ENCODE measurements at places on chromosomes 4 and X.

GRCh38 chr4:66331761-66332160 lies 661.5 kb upstream of the EPHA5 start:
- DNase-seq: no peak

DNA sequence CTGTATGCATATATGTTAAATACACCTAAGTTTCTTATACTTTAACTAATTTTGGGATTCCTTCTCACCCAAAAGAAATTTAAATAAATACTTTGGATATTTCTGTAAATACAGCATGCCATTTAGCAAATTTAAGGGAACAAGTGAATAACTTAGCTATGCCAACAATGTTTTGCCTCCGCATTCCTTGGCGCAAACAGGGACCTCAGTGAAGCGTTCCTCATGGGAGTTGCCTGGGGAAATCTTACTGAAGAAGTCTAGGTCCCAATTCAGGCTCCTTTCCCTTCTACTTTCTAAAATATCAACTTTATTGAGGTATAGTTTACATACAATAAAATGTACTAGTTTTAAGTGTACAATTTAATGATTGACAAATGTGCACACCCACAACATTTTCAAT lies 25.0 kb downstream of the COL4A5 start:
- no peak for DNase-seq

DNA sequence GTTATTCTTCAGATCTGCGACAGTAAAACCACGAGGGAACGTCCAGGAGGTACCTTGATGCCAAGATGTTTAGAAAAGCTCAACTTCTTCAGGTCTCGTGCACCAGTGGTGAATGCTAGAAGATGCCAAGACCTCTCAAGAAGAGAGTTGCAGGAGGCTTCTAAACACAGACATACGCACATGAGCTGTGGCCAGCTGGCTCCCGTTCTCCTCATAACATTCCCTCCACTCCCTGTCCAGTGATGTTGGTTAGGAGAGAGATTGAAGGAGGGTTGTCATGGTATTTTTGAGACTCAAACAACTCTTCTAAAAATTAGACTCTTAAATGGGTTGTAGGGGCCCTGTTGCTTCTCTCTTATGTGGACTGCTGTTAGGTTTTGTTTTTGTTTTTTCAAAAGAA lies 184.3 kb downstream of the QDPR start:
- DNase-seq: no peak

- no peak for DNase-seq
Observed at GRCh38 chr4:82247171-82247570, 126.6 kb downstream of the HNRNPD start.

DNA sequence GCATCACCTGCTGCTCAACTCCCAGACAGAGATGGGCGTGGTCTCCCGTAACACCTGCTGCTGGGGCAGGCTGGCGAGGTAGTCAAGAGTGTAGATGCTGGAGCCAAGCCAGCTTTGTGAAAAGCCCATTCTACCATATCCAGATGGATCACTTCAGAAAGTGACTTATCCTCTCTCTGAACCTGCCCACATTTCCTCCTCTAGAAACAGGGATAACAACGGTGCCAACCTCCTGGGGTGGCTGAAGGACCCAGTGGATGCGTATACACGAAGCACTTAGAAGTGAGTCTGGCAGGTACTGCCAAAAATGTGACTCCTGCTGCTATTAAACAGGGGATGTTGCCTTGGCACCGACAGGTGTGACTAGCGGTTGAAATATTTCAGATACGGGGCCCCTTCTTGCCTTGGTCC lies 95.8 kb downstream of the SORBS2 start:
- no peak for DNase-seq

DNA sequence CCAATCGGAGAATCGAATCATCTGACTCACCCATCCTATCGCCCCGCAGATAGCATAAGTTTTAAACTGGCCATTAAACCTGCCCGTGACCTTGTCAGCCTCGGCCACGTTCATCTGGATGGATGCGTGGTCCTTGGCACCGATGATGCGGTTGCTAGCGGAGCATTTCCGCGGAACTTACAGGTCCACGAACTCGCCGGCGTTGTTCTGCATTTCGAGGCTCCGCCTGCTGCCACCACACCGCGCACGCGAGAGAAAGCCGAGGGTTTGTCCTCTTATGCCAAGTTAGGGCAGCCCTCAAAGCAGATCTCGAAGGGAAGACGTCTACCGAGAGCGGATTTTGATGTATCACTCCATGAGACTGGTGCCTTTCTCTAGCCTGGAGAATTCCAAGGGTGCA lies 30.1 kb upstream of the TAPT1 start:
- no peak for DNase-seq

GRCh38 chrX:47644557-47645091 lies 5.7 kb downstream of the ELK1 start:
- no peak for DNase-seq

DNA sequence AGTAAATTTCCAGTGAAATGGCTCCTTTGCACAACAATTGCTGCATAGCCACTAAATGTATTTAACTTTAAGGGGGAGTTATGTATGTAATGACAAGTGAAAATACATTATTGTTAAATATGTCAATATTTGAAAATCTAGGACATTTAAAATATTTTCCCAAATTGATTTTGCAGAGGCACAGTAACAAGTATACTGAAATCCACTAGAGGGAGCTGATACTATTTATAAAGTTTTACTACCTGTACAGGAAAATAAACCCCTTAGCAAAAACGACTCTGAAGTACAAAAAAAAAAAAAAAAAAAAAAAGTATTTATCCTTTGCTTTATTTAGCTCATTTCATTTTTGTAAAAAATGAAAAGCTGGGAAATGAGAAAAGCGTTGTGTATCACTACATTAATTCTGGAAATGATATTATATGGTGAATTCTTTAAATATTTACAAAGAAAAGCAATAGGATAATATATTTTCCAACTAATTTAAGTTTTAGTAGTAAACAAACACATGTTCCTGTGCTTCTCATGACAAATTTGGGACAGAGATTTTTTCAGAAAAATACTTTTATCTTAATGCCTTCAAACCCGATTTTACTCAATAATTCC lies 727.7 kb downstream of the DMD start:
- DNase-seq: no peak

- DNase-seq: no peak
Observed at GRCh38 chr4:41178372-41179370, 35.7 kb downstream of the APBB2 start.

GRCh38 chrX:45771114-45771513 lies 570.4 kb upstream of the DIPK2B start:
- no peak for DNase-seq

DNA sequence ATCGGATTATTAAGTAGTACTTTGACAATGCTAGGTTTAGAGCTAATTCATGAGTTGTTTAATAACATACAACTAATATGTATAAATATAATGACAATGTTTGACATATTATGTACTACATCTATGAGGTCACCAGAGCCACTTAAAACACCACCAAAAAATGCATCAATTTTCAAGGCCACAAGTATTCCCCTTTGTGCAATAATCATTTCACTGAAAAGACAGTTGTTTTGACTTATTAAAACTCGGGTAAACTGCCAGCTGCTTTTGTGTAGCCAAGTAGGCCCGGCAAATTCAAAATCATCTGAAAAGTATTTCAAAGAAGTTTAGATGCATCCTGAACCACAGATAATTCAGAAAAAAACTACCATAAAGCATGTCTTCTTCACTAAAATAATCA lies 48.7 kb downstream of the CLOCK start:
- DNase-seq: no peak

DNA sequence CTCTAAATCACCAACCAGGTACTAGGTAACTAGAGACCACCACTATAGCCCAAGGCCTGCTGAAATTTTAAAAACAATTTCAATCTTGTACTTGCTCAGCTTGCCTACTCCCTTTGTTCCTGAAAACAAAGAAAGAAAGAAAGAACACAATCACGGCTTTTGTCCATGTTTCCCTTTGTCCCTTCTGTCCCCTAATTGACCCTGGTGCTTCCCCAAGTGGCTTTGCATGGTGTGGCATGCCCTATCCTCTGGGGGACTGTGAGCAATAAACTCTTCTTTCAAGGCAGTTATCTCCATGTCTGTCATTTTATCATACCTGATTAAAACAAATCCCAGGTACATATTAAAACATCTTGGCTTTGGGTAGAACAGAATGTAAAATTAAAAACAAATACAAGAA lies 94.8 kb downstream of the ARSJ start:
- DNase-seq: no peak

DNA sequence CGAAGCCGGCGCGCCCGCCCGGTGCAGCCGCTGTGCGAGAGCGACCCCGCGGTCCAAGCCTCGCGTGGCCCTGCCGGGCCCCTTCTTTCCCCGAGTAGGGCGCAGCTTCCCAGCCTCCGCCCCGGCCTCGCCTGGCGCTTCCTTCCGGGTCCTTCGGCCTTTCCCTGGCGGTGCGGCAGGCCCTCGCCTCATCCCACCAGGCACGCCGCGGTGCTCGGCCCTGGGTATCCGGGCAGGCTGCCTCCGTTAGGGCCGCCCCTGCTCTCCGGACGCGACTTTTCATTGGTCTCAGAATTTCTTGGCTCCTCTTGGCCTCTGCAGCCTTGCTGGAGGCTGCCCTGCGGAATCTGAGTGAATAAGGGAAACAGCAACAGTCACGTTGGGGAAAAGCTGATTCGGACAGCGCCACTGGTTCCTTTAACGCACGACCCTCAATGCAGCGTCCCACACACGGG lies 429 bp downstream of the UVSSA start:
- peak; percentile 92 for DNase-seq

DNA sequence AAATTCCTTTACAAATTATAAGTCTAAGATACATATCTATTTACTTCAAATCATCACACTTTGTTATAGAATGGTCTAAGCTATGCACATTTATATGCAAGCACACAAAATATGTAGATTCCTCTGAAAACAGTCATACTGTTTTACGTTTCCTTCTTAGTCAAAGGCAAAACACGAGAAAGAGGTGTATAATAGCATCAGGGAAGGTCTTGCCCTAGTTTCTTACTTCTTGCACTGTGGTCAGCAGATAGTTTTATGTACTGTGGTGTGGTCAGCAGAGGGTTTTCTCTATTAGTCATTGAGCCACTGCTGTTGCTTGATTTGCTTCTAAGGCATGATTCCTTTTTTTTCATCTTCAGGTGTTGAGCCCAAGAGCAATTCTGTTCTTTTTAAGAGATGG lies 117.7 kb downstream of the ADAM29 start:
- DNase-seq: no peak

DNA sequence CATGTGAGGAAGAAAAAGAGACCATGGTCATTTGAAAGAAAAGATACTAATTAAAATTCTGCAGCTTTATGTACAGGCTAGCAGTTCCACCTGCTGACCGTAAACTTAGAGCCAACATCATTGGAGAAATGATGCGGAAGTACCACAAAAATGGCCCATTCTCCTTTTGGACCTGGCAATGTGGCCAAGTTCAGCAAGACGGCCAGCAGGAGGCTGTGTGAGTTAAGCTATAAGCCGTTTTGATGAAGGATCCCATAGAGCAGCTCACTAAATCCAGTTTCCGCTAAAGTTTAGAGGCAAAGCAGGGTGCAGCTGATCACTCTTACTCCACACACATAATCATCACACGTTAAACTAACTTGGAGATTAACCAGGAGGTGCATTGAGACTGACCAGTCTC lies 133.8 kb downstream of the LDB2 start:
- no peak for DNase-seq

DNA sequence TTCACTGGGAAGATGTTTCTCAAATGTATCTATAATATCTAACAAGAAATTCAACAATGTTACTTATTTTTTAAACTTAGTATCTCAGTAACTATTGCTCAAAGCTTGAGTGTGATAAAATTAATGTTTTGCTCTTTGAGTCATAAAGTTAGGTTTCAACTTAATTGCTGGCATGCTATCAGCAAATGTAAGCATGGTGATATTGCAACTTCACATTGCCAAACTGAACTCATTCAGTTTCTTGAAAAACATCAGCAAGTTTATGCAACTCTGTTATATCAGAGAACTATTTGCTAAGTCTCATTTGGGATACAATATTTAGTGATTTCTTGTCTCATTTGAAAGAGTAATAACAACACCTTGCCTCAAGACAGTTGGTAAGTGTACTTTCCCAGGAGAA lies 91.2 kb upstream of the KLF3 start:
- DNase-seq: no peak

- DNase-seq: no peak
Observed at GRCh38 chrX:120625371-120625770, 4.5 kb downstream of the C1GALT1C1 start.

DNA sequence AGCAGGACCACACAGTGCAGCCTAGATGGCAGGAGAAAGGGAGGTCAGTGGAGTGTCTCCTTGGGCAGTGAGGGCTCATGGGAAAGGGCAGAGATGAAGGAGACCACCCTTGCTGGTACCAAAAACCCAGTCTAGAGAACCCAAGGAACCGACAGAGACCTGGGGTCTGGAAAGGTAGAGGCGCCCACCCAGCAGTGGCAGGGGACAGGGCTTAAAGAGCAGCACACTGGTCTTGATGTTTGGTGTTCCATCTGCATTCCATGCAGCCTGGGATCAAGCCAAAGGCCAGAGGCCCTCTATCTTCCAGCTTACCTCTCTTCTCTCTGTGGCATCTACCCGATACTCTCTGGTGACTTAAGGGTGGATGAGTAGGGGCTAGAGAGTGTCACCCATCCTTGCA lies 127.5 kb downstream of the PJA1 start:
- DNase-seq: no peak

DNA sequence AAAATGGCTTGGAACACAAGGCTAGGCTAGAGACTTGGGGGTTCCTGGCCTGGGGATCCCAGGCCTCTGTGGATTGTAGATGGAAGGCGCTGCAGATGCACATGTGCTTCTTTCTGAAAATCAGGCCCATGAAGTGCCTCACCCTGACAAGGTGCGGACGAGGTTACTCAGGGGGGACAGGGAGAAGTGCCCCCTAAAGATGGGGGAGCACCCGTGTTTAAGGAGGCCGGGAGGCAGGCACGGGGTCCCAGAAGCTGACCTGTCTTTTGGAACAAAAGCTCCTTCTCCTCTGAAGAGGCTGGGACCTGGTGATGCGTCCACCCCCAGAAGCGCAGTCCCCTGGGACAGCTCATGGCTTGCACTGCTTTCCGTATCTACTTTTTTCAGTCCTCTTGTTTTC lies 2.4 kb downstream of the PDZD4 start:
- DNase-seq: no peak

DNA sequence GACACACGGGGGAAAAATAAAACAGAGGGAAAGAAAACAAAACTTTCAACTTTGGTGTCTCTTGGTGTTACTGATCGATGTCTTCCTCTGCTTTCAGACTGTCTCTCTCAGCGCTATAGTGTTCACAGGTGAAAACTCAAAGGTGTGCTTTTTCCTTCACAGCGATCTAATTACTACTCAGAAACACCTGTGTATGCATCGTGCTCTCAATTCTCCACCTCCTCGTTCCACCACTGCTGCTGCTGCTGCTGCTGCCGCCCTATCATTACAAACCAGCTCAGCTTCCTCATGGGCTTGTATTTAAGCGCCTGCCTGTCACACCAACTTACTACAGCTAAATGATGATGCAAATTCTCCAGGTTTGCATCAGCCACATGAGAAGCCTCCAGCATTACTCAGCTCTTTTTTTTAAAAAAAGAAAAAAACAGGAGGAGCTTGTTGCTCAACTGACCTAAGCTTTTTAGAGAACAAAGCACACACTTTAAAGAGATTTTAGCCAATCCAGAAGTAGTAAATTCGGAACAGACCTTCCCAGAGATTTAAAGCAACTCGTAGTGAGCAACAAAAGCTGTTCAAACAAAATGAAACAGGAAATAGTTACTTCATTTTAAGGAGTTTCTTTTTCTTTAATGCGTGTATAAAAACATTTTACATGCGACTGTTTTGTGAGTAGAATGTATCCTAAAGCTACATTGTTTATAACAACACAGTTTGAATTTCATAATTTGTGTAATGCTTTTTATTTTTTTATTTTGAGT lies at the start of gene SLC7A11:
Gene SLC7A11, minus strand, starts transcription at position 274 of the 758 bp plus-strand sequence. CDS start 280 bp downstream, outside the sequence.
- DNase-seq: no peak
